ENCODE measurements at places on chromosomes 1 and 21.

DNA sequence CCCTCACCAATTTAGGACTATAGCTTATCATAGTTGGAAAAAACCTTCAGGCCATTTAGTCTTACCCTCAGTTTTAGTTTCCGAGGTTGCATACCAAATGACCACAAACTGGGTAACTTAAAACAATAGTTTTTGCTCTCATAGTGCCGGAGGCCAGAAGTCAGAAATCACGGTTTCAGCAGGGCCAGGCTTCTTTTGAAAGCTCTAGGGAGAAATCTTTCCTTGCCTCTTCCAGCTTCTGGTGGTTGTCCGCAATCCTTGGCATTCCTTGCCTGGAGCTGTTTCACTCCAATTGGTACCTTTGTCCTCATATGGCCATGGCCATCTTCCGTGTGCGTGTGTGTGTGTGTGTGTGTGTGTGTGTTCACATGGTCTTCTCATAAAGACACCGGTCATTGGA, 12.4 kb upstream of the PLXNA2 start:
- no peak for DNase-seq

DNA sequence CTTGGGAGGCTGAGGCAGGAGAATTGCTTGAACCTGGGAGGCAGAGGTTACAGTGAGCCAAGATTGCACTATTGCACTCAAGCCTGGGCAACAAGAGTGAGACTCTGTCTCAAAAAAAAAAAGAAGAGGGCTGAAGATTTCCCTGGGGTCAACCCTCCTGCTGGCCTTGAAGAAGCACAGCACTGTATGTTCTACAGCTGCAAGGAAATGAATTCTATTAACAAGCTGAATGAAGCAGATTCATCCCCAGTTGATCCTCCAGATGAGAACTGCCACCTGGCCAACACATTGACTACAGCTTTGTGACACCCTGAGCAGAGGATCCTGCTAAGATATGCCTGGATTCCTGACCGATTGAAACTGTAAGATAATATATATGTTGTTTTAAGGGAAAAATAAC, 129.5 kb downstream of the ADSS2 start:
- DNase-seq: no peak

- no peak for DNase-seq
Measured at GRCh38 chr1:59063501-59063900, 233.4 kb upstream of the FGGY start.

- DNase-seq: no peak
Measured at GRCh38 chr1:228969953-228970800, 234.9 kb downstream of the RHOU start.

GRCh38 chr1:148353461-148354283, 129.4 kb downstream of the PPIAL4G start:
- no peak for DNase-seq

DNA sequence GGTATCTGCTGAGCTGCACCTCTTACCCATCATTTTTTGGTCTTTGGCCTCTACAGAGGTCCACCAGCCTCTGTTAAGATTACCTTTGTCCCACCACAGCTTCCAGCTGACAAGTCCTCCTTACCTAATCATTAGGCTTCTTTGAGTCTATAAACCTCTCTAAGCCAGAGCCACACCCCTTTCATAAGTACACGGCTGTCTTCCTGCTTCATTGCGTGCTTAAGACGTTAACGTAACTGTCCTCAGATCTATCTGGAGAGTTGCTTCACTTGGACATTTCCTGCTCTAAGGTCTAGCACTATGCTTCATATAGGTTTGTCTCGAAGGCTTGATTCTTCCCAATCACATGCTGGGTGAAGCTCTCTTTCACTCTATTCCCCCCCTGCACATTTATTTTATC, 71.0 kb upstream of the CACHD1 start:
- no peak for DNase-seq

Data from heart right ventricle (tissue), 16 donors.